Transverse colon (tissue), 4 donors: ENCODE measurements at places on chromosomes 12 and 14. TPM values are rescaled to one million over a fixed set of nuclear protein-coding genes. Genes with fewer than 3 reads are reported as not detected.

DNA sequence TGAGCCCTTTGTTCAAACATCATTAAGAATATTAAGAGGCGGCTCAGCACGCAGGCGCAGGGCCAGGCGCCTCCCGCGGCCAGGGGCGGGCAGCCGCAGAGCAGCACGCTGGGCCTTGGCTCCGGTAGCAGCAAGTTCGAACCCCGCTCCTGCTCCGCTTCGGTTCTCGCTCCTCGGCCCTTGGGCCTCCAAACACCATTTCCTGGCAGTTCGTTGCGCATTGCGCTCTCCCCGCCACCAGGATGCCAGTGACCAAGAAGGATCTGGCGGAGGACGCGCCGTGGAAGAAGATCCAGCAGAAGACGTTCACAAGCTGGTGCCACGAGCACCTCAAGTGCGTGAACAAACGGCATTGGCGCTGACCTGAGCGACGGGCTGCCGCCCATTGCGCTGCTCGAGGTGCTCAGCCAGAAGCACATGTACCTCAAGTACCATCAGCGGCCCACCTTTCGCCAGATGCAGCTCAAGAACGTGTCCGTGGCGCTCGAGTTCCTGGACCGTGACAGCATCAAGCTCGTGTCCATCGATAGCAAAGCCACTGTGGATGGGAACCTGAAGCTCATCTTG, 6.9 kb upstream of the ACVRL1 start:
- H3K4me3 ChIP-seq = no peak overlapping the region
- H3K36me3 ChIP-seq = no peaks in the 10 kb centered on the region
- H3K27ac ChIP-seq = no peak overlapping the region
- DNase-seq = no peak

- no peak overlapping the region for H3K4me3 ChIP-seq
- H3K27me3 ChIP-seq = no peaks in the 10 kb centered on the region
- no peak for DNase-seq
- no peak overlapping the region for H3K27ac ChIP-seq
- peaks cover 4% of the 10 kb centered on the region for H3K4me1 ChIP-seq
- H3K36me3 ChIP-seq = no peaks in the 10 kb centered on the region
Measured at GRCh38 chr12:20424841-20425240, 56.5 kb downstream of the PDE3A start.

- H3K27ac ChIP-seq = no peak overlapping the region
- no peaks in the 10 kb centered on the region for H3K27me3 ChIP-seq
- H3K4me3 ChIP-seq = no peak overlapping the region
- no peaks in the 10 kb centered on the region for H3K4me1 ChIP-seq
- no peaks in the 10 kb centered on the region for H3K36me3 ChIP-seq
Measured at GRCh38 chr12:123337070-123337469, 27.6 kb downstream of the SBNO1 start.

Gene SMCO3
- not detected for total RNA-seq

DNA sequence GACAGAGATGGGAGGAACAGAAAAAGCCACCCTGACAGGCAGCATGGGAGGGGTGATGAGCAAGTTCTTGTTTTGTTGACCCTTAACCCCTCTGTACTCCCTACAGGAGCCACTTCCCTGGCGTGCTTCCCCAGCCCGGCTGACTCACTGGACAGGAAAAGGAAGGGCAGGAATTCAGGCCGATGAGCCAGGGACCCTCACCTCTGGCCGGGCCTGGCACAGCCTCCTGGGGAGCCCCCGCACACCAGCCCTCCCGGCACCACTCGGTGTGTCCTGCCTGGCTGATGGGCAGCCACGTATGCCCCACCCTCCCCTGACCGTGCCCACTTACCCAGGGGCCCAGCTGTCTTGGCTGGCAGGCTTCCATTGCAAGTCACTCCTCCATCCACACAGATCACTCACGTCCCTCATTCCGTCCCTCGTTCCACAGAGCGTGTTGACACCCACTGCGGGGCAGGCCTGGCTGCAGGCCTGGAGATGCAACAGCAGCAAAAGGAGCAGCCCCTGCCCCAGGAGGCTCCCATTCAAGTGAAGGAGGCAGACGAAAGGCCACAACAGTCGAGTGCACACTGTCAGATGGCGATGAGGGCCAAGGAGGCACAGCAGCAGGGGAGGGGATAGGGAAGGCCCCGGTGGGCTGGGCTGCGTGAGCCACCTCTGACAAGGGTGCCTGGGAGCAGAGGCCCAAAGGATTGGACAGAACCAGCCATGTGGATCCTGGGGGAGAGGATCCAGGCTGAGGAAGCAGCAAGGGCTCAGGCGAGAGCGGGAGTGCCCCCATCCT, 19.7 kb upstream of the CD9 start:
- peaks cover 39% of the 10 kb centered on the region for H3K4me1 ChIP-seq
- no peak overlapping the region for H3K4me3 ChIP-seq
- no peak for DNase-seq
- H3K27ac ChIP-seq = peak overlapping the region; percentile 40
- no peaks in the 10 kb centered on the region for H3K36me3 ChIP-seq

Gene ZFHX2
- total RNA-seq = 1.1 TPM

DNA sequence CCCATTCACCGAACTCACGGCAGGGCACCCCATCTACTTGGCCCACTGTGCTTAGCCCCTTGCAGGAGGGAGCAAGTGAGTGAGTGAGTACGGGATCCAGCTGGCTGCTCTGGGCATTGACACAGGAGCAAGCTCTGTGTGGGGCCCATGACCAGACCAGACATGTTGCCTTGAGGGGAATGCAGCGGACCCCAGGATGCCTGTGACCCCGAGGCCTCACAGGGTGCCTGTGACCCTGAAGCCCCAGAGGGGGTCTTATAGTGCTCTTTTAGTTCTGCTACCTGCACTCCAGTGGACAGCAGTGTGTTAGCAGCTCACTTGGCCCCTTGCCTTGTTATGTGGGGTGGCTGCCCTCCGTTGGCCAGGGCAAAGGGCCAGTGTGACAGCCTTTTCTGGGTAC, 255.8 kb downstream of the ETNK1 start:
- H3K27ac ChIP-seq = no peak overlapping the region
- no peak for DNase-seq
- no peaks in the 10 kb centered on the region for H3K36me3 ChIP-seq
- H3K4me3 ChIP-seq = no peak overlapping the region

Gene GNB3
- not detected for total RNA-seq

GRCh38 chr14:51095854-51096823, 1.2 kb upstream of the TRIM9 start:
- peaks cover 34% of the 10 kb centered on the region for H3K27me3 ChIP-seq
- peaks cover 24% of the 10 kb centered on the region for H3K4me1 ChIP-seq
- no peaks in the 10 kb centered on the region for H3K36me3 ChIP-seq
- H3K4me3 ChIP-seq = peak overlapping the region; percentile 51
- DNase-seq = peak; percentile 18
